ENCODE measurements at places on chromosomes 16 and 17.

DNA sequence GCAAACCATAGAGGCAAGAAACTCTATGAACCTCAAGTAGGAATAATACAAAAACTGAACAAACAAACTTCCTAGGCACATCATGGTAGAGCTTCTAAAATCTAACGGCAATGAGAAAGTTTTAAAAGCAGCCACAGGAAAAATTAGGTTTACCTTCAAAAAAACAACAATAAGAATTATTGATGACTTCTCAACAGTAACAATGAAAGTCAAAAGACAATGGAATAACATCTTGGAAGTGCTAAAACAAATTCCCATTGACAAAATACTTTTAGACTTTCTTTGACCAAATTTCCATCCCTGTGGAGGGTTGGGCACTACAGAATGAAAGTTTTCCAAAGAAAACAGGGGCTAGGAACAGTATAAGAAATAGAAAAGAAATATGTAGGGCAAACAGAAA is 222.9 kb upstream of the ERCC4 start:
- DNase-seq = no peak

GRCh38 chr16:53031323-53031942 is 21.3 kb downstream of the CHD9NB start:
- no peak for DNase-seq

GRCh38 chr17:81492202-81492601 is 20.4 kb downstream of the ACTG1 start:
- DNase-seq = no peak

- no peak for DNase-seq
Observed at GRCh38 chr17:4833941-4834680, 971 bp downstream of the MINK1 start.

Data from stomach (tissue), 19 donors.